Activated CD8-positive, alpha-beta T cell treated with anti-CD3 and anti-CD28 coated beads, Interleukin-2, amount 10 ng/mL, durations not matched to agents 7 days and 5 days (primary cell): ENCODE measurements at places on chromosomes 7 and 10.

GRCh38 chr10:3261921-3262320, 89.3 kb upstream of the PITRM1 start:
- DNase-seq = no peak

- no peak for DNase-seq
Measured at GRCh38 chr10:131933016-131933695, 32.3 kb downstream of the PPP2R2D start.

GRCh38 chr7:47493976-47494911, 87.7 kb downstream of the TNS3 start:
- DNase-seq = no peak

GRCh38 chr10:98589691-98590090, 143.0 kb upstream of the HPS1 start:
- DNase-seq = no peak

- DNase-seq = no peak
Measured at GRCh38 chr10:70265032-70265689, 18.6 kb downstream of the NPFFR1 start.

GRCh38 chr10:127368101-127368500, 171.7 kb upstream of the INSYN2A start:
- DNase-seq = no peak

DNA sequence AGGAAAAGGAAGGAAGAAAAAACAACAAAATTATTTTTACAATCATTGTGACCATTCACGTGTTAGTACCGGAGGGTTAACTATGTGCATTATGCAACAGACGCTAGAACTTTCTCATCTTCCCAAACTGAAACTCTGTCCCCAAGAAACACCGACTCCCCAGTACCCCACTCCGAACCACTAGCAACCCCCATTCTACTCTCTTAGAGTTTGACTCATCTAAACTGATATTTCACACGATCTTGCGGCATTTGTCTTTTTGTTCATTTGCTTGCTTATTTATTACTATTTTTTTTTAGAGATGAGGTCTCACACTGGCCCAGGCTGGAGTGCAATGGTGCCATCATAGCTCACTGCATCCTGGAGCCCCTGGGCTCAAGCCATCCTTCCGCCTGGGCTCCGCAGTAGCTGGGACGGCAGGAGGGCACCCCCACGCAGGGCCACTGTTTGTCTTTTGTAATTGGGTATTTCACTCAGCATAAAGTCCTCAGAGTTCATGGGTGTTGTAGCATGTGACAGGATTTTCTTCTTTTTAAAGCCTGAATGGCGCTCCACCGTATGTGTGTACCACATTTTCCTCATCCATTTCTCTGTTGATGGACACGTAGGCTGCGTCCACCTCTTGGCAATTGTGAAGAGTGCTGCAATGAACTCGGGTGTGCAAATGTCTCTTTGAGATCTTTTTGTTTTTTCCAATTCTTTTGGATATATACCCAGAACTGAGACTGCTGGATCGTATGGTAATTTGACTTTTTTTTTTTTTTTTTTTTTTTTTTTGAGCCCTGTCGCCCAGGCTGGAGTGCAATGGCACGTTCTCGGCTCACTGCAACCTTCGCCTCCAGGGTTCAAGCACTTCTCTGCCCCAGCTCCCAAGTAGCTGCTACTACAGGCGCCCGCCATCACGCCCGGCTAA, 9.5 kb downstream of the MNX1 start:
- DNase-seq = no peak

GRCh38 chr7:150948791-150949251, 29.3 kb downstream of the KCNH2 start:
- DNase-seq = no peak

- DNase-seq = no peak
Measured at GRCh38 chr7:87129848-87130247, 22.4 kb upstream of the DMTF1 start.

DNA sequence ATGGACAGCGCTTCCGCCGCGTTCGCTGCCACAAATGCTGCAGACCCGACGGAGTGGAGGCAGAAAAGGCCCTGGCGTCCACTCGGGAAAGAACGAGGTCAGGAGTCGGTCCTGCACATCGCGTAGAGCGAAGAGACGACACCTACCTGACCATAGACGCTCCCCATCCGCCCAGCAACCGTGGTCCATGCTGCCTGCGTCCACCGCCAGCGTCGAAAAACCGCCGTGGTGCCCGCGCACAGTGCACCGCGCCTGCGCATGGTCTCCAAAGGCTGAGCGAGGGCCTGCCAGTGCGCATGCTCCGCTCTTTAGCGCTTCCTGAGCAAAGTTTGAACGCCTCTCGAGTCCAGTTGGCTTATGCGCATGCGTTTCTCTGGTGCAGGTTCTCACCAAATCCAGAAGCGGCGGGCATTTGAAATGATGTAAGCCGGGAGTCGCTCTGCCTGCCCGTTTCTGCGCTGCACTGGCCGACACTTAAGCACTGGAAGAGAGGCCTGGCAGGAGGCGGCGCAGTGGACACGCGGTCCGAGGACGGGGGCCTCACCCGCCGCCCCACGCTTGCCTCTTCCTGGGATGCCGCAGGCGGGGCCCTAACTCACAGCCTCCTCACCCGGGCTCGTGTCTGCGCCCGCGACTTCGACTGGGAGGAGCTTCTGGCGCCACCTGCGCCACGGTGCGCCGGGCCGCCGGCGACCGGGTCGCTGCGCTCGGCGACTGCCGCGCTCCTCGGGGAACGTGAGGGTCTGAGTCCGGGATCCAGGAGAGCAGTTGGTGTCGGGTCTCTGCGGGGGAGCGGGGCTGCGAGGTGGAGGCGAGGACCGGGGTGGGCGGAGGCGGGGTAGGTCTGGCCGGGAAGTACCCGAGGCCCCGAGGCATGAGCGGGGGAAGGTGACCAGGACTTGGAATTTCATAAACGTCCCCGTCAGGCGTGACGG, at the start of gene FAM24B:
FAM24B (minus strand) TSS at position 243 of the 935 bp plus-strand sequence. CDS start 29,066 bp downstream, outside the sequence.
- DNase-seq = peak; percentile 97

DNA sequence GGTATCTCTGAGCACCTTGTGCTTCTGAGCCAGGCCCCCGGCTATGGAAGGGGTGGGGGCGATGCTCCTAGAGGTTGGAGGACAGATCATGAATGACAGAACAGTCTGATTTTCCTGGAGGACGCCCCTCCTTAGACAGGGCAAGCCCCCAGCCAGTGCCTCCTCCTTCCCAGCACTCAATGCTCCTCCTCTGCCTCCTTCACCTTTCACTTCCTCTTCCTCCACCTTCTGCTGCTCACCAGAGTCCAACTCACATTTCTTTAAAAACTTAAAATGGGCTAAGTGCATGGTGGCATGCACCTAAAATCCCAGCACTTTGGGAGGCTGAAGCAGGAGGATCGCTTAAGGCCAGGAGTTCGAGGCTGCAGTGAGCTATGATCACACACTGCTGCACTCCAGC, 71.1 kb upstream of the CUX1 start:
- DNase-seq = no peak

DNA sequence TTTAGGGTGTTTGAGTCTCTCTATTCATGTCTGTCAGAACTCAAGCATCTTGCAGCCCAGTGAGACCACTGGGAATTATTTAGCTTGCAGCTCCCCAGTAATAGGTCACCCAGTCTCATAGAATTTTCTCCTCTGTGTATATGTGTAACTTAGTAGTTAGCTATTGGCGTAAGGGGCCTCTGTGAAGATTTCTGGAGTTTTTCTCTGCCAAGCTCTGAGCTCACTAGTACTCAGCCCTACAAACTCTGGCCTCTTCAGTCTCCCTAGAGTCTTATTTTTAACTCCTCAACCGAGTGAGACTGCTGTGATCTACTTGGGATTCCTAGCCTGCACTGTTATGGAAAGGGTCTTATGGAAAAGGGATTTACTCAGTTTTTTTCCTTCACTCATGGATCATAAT, 90.2 kb downstream of the PPP1R9A start:
- DNase-seq = no peak
